ENCODE measurements at places on chromosomes 4 and X.

DNA sequence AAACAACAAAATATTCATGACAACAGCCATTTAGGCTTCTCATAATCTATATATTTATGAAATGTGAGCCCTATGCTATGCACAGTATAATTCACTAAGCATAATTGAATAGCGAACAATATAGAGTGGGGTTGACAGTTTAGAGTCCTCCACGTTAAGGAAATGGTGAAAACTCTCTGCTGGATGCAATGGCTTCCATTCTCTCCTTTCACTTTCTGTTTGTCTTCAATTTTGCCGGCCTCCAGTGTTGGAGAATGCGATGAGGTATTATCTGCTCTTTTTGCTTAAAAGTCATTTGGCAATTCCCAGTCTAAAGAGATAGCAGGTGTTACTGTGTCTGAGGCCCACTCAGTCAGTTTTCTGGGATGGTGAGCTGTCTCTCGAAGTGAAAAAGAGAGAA lies 52.1 kb downstream of the NPY5R start:
- no peak for DNase-seq

DNA sequence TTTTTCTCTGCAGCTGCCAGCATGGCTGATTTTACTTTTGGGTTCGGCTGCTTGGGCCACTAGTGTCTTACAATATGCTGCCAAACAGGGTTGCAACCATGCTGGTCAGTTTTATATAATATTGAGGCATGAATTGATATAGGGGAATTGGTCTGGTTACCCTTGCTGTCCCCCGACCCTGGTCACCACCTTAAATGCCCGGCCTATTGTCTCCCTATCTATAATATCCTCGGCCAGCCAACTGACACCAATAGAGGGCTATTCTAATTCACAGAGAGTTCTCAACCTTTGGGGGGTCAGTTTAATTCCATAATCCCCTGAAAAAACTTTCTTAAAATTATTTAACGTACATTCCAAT lies 28.7 kb downstream of the SULT1E1 start:
- no peak for DNase-seq

- DNase-seq = no peak
These were observed 2.2 kb upstream of the SRD5A3 start for GRCh38 chr4:55343887-55344286.

- DNase-seq = no peak
These were observed 58.6 kb upstream of the MSX1 start for GRCh38 chr4:4800646-4801408.

DNA sequence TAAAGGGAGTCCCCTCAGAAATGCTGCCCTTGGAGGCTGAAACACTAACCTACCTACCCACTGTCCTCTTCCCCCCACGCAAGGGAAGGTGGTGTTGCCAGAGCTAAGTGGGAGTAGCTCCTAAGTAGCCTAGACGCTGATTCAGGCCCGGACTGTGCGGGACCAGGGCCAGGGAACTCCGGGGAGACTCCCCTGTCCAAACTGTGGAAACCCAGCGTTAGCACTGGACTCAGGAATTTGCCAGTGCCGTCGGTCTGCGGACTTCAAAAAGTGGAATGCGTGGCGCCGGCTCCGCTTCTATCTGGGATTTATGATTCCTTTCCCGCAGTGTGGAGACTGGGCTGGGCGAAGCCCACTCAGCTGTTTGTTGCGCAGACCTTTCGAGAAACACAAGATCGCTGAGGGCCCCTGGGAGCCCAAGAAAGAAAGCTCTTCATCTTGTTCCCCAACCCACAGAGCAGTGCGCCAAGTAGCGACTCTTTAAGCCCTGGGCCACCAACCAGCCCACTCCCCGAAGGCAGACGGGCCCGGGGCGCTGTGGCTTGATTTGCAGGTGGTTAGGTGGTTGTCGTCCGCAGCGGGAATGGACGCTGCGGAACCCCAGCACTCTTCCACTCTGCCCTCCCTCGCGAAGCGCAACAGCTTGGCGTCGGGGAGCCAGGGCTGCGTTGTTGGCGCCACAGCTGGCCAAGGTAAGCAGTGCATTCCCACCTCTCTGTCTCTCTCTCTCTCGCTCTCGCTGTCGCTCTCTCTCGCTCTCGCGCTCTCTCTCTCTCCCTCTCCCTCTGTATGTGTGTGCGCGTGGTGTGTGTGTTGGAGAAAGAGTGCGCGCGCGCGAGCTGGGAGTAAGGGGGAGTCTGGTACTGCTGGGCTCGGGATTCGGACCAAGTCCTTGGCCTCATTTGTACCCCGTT lies 2.0 kb downstream of the TMEM255A start:
- DNase-seq = peak; percentile 94

- no peak for DNase-seq
These were observed 73.2 kb upstream of the AMOT start for GRCh38 chrX:112913807-112914206.

- no peak for DNase-seq
These were observed 251.0 kb downstream of the ANK2 start for GRCh38 chr4:113300471-113300928.

Data from KBM-7 (cell line).